Activated naive CD8-positive, alpha-beta T cell treated with anti-CD3 and anti-CD28 coated beads for 36 hours (primary cell): ENCODE measurements at places on chromosomes 12 and 14. TPM values are rescaled to one million over a fixed set of nuclear protein-coding genes. Genes with fewer than 3 reads are reported as not detected.

GRCh38 chr14:35534208-35534872, 376 bp downstream of the INSM2 start:
- peaks cover 9% of the 10 kb centered on the region for H3K4me1 ChIP-seq
- no peaks in the 10 kb centered on the region for H3K36me3 ChIP-seq
- H3K27me3 ChIP-seq: peaks cover 64% of the 10 kb centered on the region
- DNase-seq: peak; percentile 29
- H3K27ac ChIP-seq: no peak overlapping the region
- H3K4me3 ChIP-seq: peak overlapping the region; percentile 73

DNA sequence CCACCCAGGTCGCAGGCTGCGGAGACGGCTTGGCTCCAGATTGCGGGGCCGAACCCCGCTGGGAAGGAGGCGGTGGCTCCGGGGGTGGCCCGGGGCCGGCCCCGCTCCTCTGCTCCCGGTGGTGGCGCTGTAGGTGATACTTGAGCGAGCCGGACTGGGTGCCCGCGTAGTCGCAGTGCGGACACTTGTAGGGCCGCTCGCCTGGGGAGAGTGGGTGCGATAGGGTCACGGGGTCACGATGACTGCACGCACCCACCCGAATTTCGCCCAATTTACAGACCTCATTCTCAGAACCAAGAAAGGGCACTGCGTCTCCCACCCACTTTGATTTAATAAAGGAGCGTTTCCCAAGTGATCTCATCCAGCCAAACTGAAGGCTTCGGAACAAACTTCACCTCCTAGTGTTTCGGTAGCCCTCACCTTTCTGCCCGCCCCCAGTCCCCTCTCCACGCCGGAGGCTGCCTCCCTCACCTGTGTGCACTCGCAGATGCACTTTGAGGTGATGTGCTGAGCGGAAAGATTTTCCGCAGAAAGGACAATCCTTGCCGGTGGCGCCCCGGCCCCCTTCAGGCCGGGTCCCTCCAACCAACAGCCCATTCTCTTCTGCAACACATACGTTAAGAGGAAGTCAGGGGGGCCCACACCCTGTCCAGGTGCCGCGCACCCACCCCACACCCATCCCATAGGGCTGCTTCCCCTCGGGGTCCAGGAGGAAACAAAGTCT, 7.4 kb downstream of the ZNF219 start:
- no peak overlapping the region for H3K4me3 ChIP-seq
- H3K27me3 ChIP-seq: no peaks in the 10 kb centered on the region
- DNase-seq: no peak

The EID3 gene
- 5.7 TPM for total RNA-seq

GRCh38 chr14:69260861-69261564, 1.1 kb downstream of the GALNT16 start:
- no peaks in the 10 kb centered on the region for H3K36me3 ChIP-seq
- H3K27me3 ChIP-seq: peaks cover 51% of the 10 kb centered on the region
- DNase-seq: peak; percentile 71
- peak overlapping the region; percentile 67 for H3K4me3 ChIP-seq
- H3K4me1 ChIP-seq: peaks cover 1% of the 10 kb centered on the region

DNA sequence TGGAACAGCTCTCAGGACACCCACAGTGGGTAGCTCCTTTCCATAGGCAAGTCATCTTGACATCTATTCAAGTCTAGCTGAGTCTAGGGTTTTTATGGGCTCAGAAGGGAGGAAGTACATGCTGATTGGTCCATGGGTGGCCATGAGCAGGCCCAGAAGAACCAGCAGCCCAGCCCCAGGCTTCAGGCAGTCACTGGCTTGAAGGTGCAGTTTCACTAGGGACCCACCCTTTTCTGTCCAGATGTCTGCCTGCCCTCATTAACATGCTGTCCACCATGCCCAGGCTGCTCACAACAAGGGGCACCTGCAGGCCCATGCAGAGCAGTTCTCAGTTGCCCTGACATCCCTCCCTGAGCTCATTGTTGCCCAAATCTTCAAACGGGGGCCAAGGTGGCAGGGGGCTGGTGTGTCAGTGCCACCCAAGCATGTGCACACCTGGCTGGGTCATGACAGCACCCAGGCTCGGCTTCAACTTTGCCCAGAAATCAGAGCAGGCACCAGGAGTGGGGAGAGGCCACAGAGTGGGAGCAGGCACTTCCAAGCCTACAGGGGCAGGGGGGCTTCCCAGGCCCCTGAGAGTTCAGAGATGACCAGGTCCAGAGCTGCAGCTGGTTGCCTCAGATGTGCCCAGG, 18.7 kb upstream of the LGR5 start:
- no peak overlapping the region for H3K4me3 ChIP-seq
- peaks cover 6% of the 10 kb centered on the region for H3K27me3 ChIP-seq
- no peaks in the 10 kb centered on the region for H3K4me1 ChIP-seq

GRCh38 chr12:27123642-27124041, 41.3 kb upstream of the C12orf71 start:
- no peak for DNase-seq
- H3K27me3 ChIP-seq: no peaks in the 10 kb centered on the region
- H3K27ac ChIP-seq: no peak overlapping the region
- peaks cover 6% of the 10 kb centered on the region for H3K36me3 ChIP-seq
- no peaks in the 10 kb centered on the region for H3K4me1 ChIP-seq
- no peak overlapping the region for H3K4me3 ChIP-seq

GRCh38 chr14:105021656-105022275, 883 bp upstream of the CDCA4 start:
- peak overlapping the region; percentile 93 for H3K4me3 ChIP-seq
- H3K36me3 ChIP-seq: peaks cover 41% of the 10 kb centered on the region
- peak overlapping the region; percentile 88 for H3K27ac ChIP-seq
- DNase-seq: peak; percentile 36
- no peaks in the 10 kb centered on the region for H3K27me3 ChIP-seq

The GUCY2C gene
- not detected for total RNA-seq

DNA sequence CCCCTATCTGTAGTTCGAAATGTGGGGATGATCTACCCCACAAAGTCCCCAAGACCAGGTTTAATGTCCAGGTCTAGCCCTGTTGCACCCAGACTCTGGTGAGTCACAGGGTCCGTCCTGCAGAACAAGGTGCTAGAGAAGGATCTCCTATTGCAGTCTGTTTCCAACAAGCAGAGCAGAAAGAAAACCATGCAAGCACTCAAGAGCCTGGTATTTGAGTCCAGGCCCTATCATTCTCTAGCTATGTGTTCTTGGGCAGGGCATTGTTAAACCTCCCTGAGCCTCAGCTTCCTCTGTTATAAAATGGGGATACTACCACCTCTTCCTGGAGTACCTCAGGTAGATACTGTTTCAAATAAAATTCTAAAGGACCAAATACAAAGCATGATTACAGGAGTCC, 24.4 kb downstream of the MAP3K9 start:
- no peaks in the 10 kb centered on the region for H3K27me3 ChIP-seq
- H3K36me3 ChIP-seq: peaks cover 4% of the 10 kb centered on the region
- no peak overlapping the region for H3K4me3 ChIP-seq

- no peak overlapping the region for H3K27ac ChIP-seq
- no peak overlapping the region for H3K4me3 ChIP-seq
- H3K27me3 ChIP-seq: no peaks in the 10 kb centered on the region
- no peaks in the 10 kb centered on the region for H3K36me3 ChIP-seq
- DNase-seq: no peak
Observed at GRCh38 chr12:70852416-70853150, 68.0 kb downstream of the PTPRR start.

- H3K4me3 ChIP-seq: no peak overlapping the region
- H3K27ac ChIP-seq: no peak overlapping the region
Observed at GRCh38 chr12:38465020-38465419, 148.4 kb downstream of the ALG10B start.

- DNase-seq: no peak
- no peak overlapping the region for H3K4me3 ChIP-seq
- no peak overlapping the region for H3K27ac ChIP-seq
- no peaks in the 10 kb centered on the region for H3K36me3 ChIP-seq
- peaks cover 19% of the 10 kb centered on the region for H3K27me3 ChIP-seq
- H3K4me1 ChIP-seq: no peaks in the 10 kb centered on the region
Observed at GRCh38 chr14:94961386-94962165, 191.7 kb upstream of the GSC start.

The EML5 gene
- total RNA-seq: 3.0 TPM

DNA sequence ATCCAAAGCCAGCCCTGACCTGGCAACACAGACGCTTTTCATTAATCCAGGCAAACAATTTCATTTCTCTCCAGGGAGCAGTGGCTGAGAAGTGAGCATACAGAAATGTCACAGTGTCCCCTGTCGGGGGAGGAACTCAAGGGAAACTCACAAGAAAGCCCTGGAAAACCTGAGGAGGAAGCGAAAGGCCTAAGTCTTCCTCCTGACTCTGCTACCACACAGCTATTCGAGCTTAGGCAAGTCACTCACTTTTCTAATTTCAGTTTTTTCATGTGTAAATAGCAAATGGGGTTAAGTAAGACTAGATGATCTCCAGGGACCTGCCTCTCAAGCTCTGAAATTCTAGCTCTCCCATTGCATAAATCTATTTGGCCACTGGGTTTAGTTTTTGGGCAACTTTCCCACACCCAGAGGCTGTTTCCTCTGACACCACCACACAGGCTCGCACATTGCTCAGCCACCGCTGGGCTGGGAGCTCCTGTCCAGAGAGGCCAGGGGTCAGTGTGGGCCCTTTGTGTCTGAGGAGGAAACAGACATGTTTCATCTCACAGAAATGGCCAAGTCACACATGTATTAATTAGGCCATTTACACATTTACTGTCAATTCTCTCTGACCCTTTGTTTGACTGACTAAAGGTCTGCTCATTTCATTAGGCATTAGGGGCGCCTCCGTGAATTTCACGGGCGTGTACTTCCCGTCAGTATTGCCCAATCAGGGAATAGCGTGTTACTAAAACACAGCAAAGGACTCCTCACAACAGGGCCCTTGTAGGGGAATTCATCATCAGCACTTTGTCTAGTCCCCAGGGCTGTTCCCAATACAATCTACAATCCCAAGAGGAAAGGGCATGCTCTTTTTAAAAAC, 9.8 kb upstream of the PNMA1 start:
- peaks cover 45% of the 10 kb centered on the region for H3K36me3 ChIP-seq
- peaks cover 29% of the 10 kb centered on the region for H3K4me1 ChIP-seq
- H3K27ac ChIP-seq: peak overlapping the region; percentile 80
- no peak overlapping the region for H3K4me3 ChIP-seq

DNA sequence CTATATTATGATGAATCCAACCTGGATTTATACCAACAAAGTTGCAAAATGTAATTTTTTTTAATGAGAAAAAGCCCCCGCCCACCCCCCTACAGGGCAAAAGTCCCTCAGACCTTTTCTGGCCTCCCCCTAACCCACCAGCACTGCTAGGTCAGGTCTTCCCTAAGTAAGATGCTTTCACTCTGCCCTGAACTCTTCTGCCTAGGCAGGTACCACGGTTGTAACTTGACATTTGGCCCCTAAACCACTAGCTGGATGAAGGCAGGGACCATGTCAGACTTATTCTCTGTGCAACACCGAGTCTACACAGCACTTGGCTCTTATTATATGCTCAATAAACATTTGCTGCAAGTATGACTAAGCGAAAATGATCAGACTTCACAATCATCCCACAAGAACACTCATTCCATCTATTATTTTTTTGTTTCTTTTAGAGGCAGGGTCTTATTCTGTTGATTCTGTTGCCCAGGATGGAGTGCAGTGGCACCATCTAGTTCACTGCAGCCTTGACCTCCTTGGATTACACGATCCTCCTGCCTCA, 63.2 kb downstream of the SPRING1 start:
- no peaks in the 10 kb centered on the region for H3K27me3 ChIP-seq
- H3K4me3 ChIP-seq: no peak overlapping the region
- H3K36me3 ChIP-seq: no peaks in the 10 kb centered on the region

GRCh38 chr14:77157740-77158139, 16.1 kb upstream of the ZDHHC22 start:
- no peak for DNase-seq
- H3K27me3 ChIP-seq: peaks cover 58% of the 10 kb centered on the region
- no peak overlapping the region for H3K4me3 ChIP-seq
- no peaks in the 10 kb centered on the region for H3K4me1 ChIP-seq
- H3K27ac ChIP-seq: no peak overlapping the region

GRCh38 chr12:55724226-55724939, 4.2 kb downstream of the RDH5 start:
- DNase-seq: peak; percentile 64
- H3K36me3 ChIP-seq: no peaks in the 10 kb centered on the region
- peaks cover 25% of the 10 kb centered on the region for H3K4me1 ChIP-seq

The SLC6A15 gene
- 0.14 TPM for total RNA-seq

The TAS2R8 gene
- not detected for total RNA-seq

The LRTM2 gene
- total RNA-seq: not detected

DNA sequence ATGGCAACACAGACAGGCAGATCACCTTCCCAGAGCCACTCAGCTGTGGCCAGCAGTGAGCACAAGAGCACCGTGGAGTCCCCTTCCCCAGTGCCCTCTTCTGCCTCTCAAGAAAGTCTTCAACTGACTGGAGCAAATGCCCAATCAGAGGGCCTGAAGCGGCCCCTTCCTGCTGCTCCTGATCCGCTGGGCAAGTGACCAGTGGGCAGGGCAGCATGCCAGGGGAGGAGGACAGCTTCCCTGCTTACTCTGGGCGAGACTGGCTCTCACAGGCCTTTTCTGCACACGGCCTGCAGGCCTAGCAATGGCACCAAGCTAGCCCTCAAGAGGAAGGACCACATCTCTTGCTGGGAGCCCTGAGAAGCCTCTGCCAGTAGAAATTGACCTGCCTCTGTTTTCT, 890 bp downstream of the KRT71 start:
- DNase-seq: no peak
- H3K27ac ChIP-seq: no peak overlapping the region
- no peak overlapping the region for H3K4me3 ChIP-seq
- H3K36me3 ChIP-seq: no peaks in the 10 kb centered on the region

- peaks cover 22% of the 10 kb centered on the region for H3K36me3 ChIP-seq
- no peak overlapping the region for H3K4me3 ChIP-seq
- no peaks in the 10 kb centered on the region for H3K27me3 ChIP-seq
- no peak for DNase-seq
- H3K27ac ChIP-seq: peak overlapping the region; percentile 87
Observed at GRCh38 chr14:68947802-68948201, 31.3 kb downstream of the ACTN1 start.

The NDRG2 gene
- total RNA-seq: 4.2 TPM

The GPHB5 gene
- total RNA-seq: not detected

DNA sequence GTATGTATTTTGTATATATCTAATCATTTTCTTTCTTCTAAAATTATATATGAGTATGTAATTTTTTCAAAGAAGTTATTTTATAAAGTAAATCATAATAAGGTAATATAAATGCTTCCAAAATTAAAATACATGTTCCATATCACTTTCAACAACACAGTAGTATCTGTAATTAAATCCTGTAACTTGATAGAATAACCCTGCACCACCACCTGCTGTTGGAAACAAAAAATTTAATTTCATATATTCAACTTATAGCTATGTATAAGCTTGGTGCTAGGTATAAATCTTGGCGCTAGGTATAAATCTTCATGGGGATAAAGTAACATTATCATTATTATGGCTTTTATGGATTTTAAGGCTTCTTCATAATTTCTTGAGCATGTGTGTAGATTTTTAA, 149.7 kb upstream of the DCN start:
- H3K4me1 ChIP-seq: no peaks in the 10 kb centered on the region
- peaks cover 23% of the 10 kb centered on the region for H3K27me3 ChIP-seq
- H3K4me3 ChIP-seq: no peak overlapping the region
- no peak for DNase-seq
- no peaks in the 10 kb centered on the region for H3K36me3 ChIP-seq
- no peak overlapping the region for H3K27ac ChIP-seq
